ENCODE measurements at places on chromosomes 6 and 20.

DNA sequence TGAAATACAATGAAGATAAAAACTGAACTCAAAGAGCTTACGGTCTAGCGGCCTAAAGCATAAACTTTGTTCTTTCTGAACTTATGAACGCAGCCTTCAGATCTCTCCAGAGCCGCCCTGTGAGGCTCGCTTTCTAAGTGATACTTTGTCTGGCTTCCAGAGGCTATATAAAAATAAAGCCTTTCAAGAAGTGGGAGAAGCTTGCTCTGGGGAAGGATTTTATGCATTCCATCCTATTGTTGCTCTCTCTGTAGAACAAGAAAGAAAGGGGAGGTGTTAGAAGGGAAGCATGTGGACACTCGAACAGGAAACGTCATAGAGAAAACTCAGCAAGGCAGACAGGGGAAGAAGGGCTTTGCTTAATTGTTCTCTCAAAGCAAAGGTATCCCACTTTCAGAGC lies 77.0 kb downstream of the TBX18 start:
- no peak for DNase-seq

DNA sequence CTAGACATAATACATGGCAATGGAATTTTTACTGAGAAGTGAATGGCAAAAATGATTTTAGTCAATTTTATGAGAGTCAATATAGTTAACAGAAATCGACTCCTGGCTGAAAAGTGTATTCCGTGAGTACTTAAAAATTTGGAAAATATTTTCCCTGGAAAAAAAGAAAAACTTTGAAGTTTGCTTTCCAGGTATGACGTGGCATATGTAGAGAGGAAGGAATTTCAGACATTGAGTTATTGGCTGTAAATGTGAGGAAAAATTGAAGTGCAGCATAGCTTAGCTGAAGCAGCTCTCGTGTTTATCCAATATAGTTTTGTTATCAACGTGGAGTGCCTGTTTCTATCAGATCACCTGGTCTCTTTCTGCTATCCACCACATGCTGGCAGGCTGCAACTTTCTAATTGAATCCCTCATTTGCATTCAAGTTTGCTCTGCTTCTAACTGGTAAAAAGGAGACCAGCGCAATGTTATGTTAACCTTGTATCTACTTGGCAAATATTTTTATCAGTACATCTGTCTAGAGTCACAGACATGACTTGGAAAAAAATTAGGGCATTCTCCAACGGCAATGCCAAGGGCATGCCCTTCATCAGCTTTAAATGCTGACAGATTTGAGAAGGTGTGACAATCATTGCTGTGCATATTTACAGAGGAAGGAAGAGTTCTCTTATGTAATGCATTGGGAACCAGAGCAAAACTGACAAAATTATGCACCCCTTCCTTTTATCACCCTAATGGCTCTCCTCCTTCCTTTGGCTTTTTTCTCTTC lies 1102.8 kb upstream of the FLRT3 start:
- DNase-seq: no peak

GRCh38 chr6:17938901-17939300 lies 48.5 kb downstream of the KIF13A start:
- no peak for DNase-seq

GRCh38 chr20:57930351-57930750 lies 220.5 kb upstream of the PMEPA1 start:
- no peak for DNase-seq

DNA sequence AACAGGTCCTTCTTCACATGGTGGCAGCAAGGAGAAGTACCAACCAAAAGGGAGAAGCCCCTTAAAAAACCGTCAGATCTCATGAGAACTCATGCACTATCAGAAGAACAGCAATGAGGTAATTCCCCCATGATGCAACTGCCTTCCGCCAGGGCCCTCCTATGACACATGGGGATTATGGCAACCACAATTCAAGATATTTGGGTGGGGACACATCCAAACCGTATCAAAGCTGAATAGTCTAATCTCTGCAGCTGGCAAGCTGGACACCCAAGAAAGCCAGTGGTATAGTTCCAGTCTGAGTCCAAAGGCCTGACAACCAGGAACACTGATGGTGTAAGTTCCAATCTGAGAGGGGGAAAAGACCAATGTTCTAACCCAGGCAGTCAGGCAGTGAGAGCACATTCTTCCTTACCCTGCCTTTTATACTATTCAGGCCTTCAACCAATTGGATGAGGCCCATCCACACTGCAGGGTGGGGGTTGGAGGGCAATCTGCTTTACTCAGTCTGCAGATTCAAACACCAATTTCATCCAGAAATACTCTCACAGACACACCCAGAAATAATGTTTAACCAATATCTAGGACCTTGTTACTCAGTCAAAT lies 17.9 kb upstream of the CNKSR3 start:
- DNase-seq: no peak

DNA sequence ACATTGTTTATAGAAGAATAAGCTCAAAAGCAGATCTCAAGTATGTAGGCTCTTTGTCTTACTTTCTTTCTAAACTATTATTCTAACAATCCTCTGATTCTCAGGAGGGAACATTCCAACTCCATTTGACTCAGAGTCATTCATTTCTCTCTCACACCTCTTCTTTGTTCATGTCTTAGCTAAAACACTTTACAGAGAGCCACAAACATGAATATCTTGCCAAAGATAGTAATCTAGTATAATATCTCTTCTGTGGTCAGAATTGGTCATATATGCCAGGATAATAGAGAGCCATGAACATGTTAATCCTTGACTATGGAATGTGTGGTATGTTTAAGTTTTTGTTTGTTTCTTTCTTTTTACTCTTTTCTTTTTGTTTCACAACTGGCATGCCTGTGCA lies 456.0 kb upstream of the PTCHD4 start:
- DNase-seq: peak; percentile 26

GRCh38 chr20:10670501-10671220 lies 3.1 kb downstream of the JAG1 start:
- no peak for DNase-seq
